Spleen (tissue), 13 donors: ENCODE measurements at places on chromosomes 6 and 20.

DNA sequence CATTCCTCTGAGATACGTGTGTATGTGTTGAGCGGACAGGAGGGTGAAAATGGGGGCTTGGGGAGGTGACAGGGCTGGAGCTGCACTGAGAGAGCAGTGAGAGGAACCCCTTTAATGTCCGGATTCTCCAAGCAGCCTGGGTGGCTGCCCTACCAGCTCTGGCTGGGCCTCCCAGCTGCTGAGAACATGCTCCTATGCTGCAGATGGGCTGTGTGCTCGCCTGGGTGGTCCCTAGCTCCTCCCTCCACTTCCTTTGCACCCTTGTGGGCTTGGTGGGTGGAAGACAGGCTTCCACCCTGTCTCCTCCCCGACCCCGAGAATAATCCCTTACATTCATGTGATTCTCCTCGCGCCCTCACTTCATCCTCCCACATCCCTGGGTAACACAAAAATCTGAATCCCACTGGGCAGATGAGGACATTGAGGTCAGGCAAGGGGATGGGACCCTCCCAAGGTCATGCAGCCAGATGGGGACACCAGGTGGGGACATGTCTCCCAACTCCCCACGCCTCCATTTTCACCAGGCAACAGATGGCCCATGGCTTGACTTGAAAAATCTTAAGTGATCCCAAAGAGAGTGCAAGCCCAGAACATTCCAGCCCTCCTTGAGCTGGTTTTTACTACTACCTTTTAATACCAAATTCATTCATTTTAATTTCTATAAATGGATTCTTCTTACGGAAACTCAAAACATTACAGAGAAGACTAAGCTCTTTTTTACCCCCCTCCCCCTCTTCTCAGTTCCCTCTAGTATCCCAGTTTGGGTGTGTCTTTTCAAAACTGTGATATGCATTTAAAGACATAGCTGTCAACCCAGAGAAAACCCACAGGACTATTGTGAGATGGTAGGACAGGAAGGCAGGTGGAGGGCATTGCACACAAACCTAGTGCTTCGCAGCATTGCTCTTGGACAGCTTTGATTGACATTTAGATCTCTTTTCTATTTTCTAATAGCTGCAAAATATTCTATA lies 5.0 kb upstream of the PDRG1 start:
- no peak for DNase-seq

- DNase-seq, result no peak
Measured at GRCh38 chr6:168159506-168159905, 80.5 kb upstream of the FRMD1 start.

GRCh38 chr6:160069050-160069454 lies 52.6 kb upstream of the SLC22A1 start:
- DNase-seq, result no peak

GRCh38 chr20:42432496-42433334 lies 757.0 kb downstream of the PTPRT start:
- no peak for DNase-seq

GRCh38 chr6:125792680-125793079 lies 1.9 kb downstream of the NCOA7 start:
- no peak for DNase-seq

DNA sequence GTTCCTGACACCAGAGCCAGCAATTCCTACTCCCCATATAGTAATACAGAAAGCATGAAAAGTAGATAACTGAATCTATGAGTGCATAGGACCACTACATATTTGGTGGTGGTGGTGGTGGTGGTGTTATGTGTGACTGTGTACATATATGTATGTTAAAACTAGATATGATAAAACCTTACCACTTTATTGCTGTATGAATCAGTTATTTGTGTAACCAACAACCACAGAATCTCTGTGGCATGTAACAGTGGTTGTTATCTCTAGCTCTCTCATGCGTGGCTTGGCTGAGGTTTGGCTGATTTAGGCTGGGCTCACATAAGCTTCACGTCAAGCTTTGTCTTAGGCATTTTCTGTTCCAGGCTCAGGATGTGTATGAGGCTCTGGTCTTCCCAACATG lies 55.7 kb downstream of the PLCB1 start:
- DNase-seq, result no peak

DNA sequence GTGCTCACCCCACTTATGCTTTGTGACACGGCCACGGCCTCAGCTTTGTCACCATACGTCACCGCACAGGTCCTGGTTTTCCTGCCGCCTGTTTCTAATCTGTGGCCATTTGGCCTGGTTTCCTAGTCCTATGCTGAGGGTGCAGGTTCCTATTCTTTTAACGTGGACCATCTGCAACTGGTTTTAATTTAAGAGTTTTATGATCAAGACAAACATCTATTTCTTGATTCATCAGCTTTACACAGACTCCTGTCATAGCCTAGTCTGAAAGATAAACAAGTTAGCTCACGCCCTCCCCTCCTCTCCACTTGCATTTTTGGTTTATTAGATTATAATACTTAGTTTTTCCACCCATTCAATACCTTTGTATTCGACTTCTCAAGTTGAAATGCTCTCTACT lies 97.5 kb upstream of the RPS6KA2 start:
- no peak for DNase-seq
